T-helper 9 cell (primary cell): ENCODE measurements at places on chromosomes 6 and 20.

- DNase-seq = peak; percentile 3
Measured at GRCh38 chr20:21808863-21809664, 103.6 kb downstream of the PAX1 start.

GRCh38 chr6:43972913-43973300, 154.3 kb downstream of the MRPL14 start:
- no peak for DNase-seq

DNA sequence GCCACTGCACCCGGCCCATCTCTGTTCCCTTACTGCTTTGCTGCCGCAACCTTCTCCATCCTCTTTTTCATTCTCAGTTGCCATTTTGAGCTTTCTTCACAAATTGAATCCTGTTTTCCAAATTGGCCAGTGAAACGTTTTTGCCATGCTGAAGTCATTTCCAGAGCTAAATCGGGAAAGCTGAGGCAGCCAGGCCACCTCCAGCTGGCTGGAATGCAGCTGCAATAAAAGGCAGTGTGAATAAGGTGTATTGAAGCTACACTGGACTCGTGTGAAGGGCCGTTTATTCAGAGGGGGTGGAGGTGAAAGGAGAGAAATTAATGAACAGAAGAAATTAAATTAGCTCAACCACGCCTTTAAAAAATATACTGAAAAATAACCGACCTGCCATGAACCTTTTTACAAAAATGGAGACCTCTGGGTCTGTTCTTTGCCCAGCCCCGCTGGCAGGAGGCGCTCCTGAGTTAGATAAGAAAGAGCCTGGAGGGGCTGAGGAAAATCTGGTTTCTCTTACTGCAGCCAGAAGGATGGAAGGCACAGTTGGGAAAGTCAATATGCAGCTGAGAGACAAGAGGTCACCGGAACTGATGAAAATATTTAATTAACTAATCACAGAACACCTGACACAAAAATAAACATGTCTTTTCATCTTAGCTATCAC, 283.9 kb downstream of the FOXC1 start:
- DNase-seq = no peak

DNA sequence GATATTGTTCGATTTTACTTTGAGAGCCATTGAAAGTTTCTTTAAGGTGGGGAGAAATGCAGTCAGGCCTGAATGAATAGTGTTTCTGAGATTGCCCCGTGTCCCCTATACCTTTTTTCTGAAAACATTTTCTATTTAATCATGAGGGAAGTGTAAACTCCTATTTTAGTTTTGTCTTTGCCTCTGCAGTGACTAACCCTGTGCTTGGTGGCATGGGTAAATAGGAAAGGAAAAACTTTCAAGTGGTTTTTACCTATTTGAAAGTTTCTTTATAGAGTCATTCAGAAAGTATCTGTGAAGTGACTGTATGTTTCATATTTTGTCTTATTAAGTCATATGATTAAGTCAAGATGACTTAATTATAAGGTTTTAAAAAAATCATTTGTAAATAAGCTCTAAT, 14.5 kb downstream of the SNRNP48 start:
- no peak for DNase-seq

DNA sequence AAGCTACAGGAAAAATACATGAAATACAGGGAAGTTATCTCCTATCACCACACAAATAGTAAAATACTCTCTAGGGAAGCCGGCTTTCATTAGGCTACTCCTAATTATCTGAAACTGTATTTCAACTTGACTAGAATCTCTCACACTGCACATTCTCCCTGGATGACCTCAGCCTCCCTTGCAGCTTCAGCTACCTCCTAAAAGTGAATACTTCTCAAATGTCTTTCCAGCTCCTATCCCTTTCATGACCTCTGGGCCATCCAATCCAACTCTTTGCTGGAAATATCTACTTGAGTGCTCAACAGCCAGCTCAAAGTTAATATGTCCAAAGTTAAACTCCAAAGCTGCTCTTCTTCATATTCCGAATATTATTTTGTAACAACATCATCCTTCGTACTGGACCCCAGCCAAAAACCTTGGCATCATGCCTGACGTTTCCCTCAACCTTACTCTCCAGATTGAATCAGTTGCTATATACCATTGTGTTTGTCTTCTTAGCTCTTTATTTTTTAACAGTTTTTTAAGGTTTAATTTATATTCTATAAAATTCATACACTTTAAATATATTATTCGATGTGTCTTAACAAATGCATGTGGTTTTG, 29.4 kb upstream of the KIF6 start:
- DNase-seq = no peak
